ENCODE measurements at places on chromosomes 13 and 19.

GRCh38 chr19:33260628-33261418, 35.2 kb upstream of the SLC7A10 start:
- no peak for DNase-seq

GRCh38 chr13:89324582-89324981, 1653.4 kb downstream of the SLITRK5 start:
- DNase-seq = no peak

DNA sequence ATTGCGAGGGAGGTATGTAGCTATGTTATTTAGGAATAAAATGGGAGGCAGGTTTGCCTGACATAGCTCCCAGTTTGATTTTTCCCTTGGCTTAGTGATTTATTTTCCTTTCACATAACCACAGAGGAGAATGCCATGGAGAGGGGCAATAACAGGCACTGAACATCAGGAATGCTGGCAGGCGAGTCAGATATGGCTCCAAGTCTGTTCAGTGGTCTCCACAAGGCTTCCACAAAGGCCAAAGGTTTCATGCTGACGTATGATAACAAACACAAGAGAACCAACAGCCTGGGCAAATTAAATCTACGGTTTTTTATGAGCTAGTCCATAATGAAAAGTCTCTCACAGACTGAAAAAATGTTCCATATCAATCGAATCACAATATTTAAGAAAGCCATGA, 66.7 kb downstream of the SUCLA2 start:
- DNase-seq = no peak

GRCh38 chr19:38233740-38234251, 9.8 kb upstream of the DPF1 start:
- DNase-seq = peak; percentile 68

DNA sequence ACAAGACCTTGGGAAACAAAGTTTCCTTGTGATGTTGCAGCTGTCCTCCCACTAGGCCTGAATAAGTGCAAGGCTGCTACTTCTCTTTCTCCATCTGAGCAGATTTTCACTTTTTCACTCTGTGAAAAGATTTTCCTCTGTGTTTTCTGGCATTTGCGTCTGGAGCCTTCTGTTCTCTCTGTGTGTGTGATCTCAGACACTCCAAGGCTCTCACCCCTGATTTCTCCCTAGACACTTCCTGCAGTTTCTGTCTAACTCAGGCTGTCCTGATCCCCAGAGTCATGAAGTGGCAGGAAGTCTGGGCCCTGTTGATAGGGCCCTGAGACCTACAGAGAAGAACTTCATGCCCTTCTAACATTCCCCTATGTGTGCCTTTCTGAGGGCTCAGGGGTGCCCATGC, 37.2 kb downstream of the SIGLEC7 start:
- DNase-seq = no peak

GRCh38 chr13:50509771-50510441, 333.6 kb downstream of the DLEU7 start:
- DNase-seq = peak; percentile 56

DNA sequence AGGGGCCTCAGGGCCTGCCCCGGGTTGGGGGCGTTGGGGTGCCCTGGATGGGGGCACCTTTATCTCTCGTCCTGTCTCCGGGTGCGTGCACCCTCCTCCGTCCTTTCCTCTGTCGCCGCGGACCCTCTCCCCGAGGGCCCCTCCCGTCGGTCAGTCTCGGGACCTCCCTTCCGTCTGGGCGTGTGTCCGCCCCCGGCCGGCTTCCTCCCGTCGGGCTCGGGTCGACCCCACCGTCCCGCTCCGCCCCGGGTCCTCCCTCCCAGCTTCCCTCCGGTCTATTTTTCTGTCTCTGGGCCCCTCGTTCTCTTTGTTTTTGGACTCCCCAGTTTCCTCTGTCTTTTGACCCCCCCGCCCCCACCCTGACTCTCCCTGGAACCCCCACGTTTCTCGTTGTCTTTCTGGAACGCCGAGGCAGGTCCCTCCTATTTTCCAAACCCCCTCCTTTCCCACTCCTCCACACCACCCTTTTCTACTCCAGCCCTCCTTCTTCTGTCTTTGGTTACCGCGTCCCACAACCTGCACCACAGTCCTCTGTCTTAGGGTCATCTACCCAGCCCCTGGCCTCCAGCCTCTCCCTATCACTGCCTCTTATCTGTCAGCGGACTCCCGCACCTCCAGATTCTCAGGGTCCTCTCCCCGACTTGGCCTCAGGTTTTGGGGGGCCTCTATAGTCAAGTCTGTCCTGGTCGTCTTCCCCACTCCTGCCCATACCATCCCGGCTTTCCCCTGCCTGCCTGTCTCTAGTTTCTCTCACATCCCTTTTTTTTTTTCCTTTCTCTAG, 757 bp downstream of the EGLN2 start:
- DNase-seq = peak; percentile 37

DNA sequence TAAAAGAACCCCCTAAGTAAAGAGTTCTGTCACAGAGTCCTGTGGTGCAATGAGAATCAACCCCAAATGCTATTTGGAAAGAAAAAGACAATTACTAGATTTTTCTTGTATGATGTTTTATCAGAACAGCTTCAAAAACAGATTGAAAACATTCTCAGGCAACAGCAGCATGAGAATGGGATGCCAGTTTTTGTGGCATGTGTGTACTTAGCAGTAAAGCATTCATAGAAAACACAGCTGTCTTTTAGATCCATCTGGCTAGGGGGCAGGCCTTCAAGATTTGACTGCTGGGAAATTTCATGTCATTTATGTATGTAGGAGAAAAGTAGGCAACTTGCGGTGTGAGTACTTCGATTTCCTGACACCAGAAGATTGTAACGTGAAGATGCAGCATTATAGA, 170.5 kb upstream of the HTR2A start:
- no peak for DNase-seq

DNA sequence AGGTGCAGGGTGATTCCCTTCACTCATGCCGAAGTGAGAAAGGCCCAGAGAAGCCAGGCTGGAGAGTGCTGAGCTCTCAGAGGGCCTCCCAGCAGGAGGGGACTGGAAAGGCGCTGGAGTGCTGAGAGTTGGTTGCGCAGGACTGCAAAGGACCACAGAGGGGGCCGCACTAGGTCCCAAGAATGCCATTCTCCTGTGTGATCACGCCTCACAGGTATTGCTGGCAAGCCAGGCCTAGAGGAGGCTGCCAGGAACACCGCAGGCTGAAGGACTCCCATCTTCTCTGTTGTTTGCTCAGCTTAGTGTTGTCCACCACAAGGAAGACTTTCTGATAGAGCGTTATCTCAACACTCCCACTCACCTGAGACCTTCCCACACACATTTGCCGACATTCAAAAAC, 165.0 kb downstream of the FGF14 start:
- no peak for DNase-seq

GRCh38 chr13:69580255-69580654, 527.4 kb upstream of the ATXN8OS start:
- DNase-seq = no peak

DNA sequence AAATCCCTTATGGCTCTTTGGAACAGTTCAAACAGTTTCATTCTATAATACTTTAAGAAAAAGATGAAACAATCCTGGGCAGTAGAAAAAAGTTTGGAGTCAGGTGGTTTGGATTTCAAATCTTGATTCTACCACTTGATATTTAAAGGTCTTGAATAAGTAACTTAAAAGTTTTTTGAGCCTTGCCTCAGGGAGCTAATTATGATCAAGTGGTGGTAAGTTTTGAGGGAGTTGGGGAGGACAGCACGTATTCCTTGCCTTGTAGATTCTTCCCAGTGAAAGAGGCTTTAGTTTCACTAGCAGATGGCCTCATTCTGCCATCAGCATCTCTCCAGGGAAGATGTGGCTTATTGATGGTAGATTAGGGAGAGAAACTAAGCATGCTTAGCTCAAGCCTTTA, 168.4 kb upstream of the CSNK1A1L start:
- DNase-seq = no peak

DNA sequence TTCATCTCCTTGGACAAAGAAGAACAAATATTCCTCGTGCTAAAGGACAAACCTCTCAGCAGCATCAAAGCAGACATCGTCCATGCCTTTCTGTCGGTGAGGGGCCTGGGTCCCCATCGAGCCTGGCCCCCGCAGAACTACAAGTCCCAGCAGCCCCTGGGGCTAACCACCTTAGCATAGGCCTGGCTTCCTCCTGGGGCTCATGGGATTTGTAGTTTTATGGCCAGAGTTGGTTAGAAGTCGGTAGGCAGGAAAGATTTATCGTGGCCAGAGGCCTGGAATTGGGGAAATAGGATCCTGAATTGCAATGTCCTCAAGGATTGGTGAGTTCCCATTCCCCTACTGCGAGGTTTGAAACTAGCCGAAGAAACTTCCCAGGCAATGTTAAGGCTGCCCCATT, 19.6 kb downstream of the TMEM150B start:
- peak; percentile 30 for DNase-seq

DNA sequence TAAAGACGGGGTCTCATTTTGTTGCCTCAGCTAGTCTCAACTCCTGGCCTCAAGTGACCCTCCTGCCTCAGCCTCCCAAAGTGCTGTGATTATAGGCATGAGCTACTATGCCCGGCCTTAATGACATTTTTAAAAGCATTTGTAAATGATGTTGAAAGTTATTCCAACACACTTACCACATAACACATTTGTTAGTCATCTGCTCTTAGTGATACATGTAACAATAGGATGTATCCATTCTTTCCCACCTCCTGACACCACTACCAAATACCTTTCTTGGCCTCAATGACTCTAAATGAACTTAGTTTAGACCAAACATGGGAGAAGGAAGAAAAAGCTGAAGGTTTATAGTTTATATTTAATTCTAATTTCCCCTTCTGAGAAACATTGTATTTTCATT, 59.8 kb upstream of the MEDAG start:
- peak; percentile 88 for DNase-seq

DNA sequence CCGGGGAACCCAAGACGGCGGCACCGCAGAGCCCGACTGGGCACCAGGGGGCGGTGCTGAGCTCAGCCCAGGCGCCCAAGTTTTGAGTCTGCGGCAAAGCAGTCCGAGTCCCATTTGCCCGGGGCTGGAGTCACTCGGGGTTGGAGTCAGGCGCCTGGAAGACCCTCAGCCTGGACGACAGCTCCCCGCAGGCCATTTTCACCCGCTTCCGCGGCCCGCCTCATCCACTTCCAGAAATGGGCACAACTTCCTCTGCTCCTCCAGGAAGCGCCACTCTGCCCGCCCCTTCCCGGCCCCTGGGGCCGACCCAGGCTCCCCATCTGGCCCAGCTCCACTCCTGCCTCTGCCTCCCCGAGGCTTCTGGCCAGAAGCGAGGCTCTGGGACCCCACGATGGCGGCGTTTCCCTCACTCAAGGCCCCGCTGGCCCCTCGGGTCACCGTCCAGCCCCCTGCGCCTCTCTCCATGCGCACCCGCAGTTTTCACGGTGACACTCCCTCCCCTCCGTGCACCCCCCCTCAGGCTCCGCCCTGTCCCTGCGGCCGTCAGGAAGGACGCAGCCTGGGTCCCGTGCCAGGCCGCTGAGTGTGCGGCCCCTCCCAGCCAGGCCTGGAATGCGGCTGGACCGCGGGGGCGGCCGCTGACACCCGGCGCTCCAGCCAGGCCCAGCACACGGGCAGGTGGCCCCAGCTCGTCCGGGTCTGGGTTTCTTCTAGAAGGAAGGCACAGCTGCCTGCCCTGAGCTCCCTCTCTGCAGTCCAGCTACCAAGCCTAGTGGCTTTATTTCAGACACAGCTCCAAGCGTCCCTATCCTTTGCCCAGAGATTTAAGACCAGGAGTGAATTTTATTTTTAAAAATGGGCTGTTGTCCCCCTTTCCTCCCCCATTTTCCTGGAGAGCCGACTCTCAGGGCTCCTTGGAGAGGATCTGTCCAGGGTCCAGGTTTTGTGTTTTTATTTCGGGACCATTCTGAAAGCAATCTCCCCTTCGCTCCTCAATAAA, 4.7 kb downstream of the SERTAD1 start:
- peak; percentile 94 for DNase-seq

GRCh38 chr13:101065329-101065728, 351.0 kb downstream of the NALCN start:
- no peak for DNase-seq

- DNase-seq = no peak
Measured at GRCh38 chr13:19586904-19587634, 25.7 kb upstream of the TPTE2 start.

DNA sequence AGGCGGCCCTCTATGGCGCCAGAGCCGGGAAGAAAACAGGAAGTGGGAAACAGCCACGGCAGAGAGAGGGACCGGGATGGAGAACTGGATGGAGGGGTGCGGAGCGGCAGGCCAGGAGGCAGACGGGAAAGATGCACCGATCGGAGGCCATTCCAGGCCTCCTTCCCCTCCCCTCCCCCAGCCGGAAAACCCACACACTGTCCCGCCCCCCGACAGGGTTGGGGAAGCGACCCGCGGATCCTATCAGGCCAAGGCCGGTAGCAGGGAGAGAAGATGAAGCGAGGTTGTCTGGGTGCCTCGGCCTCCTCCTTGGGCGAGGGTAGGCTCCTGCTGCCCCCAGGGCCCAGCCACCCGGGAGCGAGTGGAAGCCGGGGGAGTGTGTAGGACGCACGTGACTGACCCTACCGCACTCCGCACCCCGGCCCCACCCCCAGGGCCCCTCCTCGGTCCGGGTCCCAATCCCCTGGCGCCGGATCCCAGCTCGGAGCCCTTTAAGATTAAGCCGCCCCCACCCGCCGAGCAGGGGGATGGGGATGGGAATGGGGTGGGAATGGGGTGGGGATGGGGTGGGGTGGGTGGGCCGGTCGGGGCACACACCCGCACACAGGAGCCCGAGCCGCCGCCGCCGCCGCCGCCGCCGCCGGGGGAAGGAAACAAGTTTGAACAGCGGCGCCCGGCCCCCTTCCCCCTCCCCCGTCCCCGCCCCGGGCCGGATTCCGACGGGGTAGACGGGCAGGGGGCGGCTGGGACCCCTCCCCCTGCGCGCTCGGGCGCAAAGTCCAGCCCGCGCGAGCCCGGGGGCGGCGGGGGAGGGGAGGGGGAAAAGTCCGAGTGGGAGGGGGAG, 1.5 kb downstream of the ERF start:
- DNase-seq = peak; percentile 68

- DNase-seq = no peak
Measured at GRCh38 chr13:98345107-98345935, 168.3 kb upstream of the RNF113B start.

GRCh38 chr13:29589234-29589633, 6.3 kb downstream of the SLC7A1 start:
- no peak for DNase-seq

DNA sequence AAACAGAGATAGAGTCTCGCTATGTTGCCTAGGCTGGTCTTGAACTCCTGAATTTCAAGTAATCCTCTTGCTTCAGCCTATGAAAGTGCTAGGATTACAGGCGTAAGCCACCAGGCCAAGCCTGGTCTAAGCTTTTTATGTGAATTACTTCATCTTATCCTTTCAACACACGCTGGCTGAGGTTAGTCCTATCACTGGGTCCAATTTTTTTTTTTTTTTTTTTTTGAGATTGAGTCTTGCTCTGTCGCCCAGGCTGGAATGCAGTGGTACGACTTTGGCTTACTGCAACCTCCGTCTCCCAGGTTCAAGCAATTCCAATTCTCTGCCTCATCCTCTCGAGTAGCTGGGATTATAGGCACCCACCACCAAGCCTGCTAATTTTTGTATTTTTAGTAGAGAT, 10.4 kb downstream of the MYO1F start:
- no peak for DNase-seq

- DNase-seq = peak; percentile 30
Measured at GRCh38 chr19:17209126-17210036, 5.8 kb upstream of the USE1 start.

GRCh38 chr19:14085309-14085995, at the start of gene C19orf67:
TSS of gene C19orf67 (minus strand) at chr19:14085783. CDS start at chr19:14085627, 156 bp downstream.
- DNase-seq = no peak

GRCh38 chr19:41987141-41987860, 6.7 kb downstream of the ATP1A3 start:
- DNase-seq = no peak
